ENCODE measurements at places on chromosomes 11 and 22.
A peak's percentile ranks its signal among the peaks of the same experiment; 100 is the strongest.

- DNase-seq, result peak; percentile 27
Measured at GRCh38 chr11:45798793-45799441, 6.0 kb upstream of the SLC35C1 start.

- no peak for DNase-seq
Measured at GRCh38 chr11:129658526-129658867, 157.2 kb upstream of the TMEM45B start.

DNA sequence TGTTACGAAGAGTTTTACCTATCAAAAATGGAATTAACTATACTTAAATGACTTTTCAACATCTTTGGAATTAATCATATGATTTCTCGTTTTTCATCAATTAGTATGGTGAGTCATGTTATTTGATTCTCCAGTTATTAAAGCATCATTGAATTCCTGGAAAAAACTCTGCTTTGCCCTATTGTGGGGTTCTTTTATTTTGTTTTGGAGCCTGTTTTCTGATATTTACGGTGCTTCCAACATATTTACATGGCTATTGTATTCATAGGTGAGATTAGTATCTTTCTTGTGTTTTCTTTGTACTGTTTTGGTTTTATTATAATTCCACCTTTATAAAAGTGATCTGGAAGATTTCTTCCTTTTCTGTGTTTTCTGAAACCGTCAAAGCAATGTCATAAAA is 902.7 kb downstream of the TBC1D22A start:
- DNase-seq, result no peak

GRCh38 chr11:67472882-67473281 is 3.8 kb upstream of the TMEM134 start:
- no peak for DNase-seq

DNA sequence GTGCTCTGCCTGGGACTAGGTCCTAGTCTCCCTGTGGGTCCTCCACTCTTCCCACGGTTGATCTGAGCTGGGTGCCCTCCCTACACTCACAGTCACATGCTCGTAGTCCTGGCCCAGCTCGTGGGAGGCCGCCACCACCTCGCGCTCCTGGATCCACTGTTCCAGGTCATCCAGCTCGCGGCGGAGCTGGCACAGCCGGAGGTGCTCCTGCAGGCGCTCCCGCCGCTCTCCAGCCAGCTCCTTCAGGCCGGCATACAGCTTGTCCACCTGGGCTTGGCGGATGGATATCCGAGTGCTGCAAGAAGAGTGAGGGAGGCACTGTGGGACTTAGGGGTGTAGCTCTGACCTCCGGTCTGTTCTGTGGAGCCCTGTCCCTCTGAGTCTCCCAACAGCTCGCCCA is 14.8 kb upstream of the RBM4B start:
- DNase-seq, result no peak

DNA sequence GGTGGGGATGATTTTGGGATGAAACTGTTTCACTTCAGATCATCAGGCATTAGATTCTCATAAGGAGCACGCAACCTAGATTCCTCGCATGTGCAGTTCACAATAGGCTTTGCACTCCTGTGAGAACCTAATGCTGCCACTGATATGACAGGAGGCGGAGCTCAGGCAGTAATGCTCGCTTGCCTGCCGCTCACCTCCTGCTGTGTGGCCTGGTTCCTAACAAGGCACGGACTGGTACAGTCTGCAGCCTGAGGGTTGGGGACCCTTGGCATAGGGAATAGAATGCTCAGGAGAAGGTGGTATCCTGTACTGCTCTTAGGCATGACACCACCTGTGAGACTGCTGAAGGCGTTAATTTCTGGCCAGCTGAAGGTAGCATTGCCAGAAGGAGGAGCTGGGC is 47.0 kb downstream of the STIM1 start:
- DNase-seq, result no peak

Measured in lung (tissue), 17 donors.